ENCODE measurements at places on chromosomes 4 and X.

GRCh38 chrX:97538745-97539144, 655.0 kb downstream of the RPA4 start:
- H3K27me3 ChIP-seq: no peaks in the 10 kb centered on the region
- no peaks in the 10 kb centered on the region for H3K4me1 ChIP-seq
- no peak overlapping the region for H3K27ac ChIP-seq
- DNase-seq: no peak
- no peaks in the 10 kb centered on the region for H3K36me3 ChIP-seq
- no peak overlapping the region for H3K4me3 ChIP-seq

GRCh38 chr4:84803720-84804119, 162.8 kb downstream of the WDFY3 start:
- peaks cover 11% of the 10 kb centered on the region for H3K36me3 ChIP-seq
- no peaks in the 10 kb centered on the region for H3K27me3 ChIP-seq
- no peak for DNase-seq
- no peak overlapping the region for H3K4me3 ChIP-seq

GRCh38 chr4:43999669-44000068, 448.9 kb downstream of the KCTD8 start:
- DNase-seq: no peak
- no peaks in the 10 kb centered on the region for H3K4me1 ChIP-seq
- H3K4me3 ChIP-seq: no peak overlapping the region
- no peaks in the 10 kb centered on the region for H3K36me3 ChIP-seq

GRCh38 chr4:114281164-114281960, 301.9 kb upstream of the ARSJ start:
- no peaks in the 10 kb centered on the region for H3K36me3 ChIP-seq
- no peak overlapping the region for H3K4me3 ChIP-seq
- no peaks in the 10 kb centered on the region for H3K27me3 ChIP-seq
- no peak for DNase-seq
- no peak overlapping the region for H3K27ac ChIP-seq

DNA sequence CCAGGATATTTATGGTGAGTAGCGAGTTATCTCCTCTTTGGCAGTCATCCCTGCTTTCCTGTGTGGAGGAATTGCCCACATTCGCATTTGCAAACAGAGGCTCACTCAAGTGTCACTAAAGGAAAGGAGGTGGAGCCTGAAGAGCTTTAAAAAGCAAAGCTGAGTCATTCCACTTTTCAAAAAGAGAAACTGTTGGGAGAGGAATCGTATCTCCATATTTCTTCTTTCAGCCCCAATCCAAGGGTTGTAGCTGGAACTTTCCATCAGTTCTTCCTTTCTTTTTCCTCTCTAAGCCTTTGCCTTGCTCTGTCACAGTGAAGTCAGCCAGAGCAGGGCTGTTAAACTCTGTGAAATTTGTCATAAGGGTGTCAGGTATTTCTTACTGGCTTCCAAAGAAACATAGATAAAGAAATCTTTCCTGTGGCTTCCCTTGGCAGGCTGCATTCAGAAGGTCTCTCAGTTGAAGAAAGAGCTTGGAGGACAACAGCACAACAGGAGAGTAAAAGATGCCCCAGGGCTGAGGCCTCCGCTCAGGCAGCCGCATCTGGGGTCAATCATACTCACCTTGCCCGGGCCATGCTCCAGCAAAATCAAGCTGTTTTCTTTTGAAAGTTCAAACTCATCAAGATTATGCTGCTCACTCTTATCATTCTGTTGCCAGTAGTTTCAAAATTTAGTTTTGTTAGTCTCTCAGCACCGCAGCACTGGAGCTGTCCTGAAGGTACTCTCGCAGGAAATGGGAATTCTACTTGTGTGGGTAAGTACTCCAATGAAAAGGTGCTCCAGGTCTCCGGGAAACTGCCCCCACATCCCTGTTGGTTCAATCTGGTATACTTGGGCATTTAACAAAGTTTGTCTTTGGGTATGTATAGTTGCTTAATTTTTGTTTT, at the start of gene EGF:
EGF (plus strand) TSS at position 178 of the 890 bp plus-strand sequence; CDS start at position 631, 453 bp downstream.
- DNase-seq: peak; percentile 12
- no peak within 1 kb of the TSS for H3K27ac ChIP-seq
- no peaks in the 10 kb centered on the region for H3K27me3 ChIP-seq
- H3K36me3 ChIP-seq: no peaks in the 10 kb centered on the region

- no peaks in the 10 kb centered on the region for H3K36me3 ChIP-seq
- H3K27me3 ChIP-seq: no peaks in the 10 kb centered on the region
- no peak overlapping the region for H3K27ac ChIP-seq
These were observed 142.1 kb downstream of the CPEB2 start for GRCh38 chr4:15144249-15144966.

GRCh38 chr4:155632310-155632840, 34.3 kb upstream of the GUCY1A1 start:
- H3K4me1 ChIP-seq: no peaks in the 10 kb centered on the region
- DNase-seq: peak; percentile 62
- H3K27me3 ChIP-seq: no peaks in the 10 kb centered on the region
- H3K4me3 ChIP-seq: no peak overlapping the region

Data from stomach (tissue), 19 donors.